Ecto neural progenitor cell (in vitro differentiated cells): ENCODE measurements at places on chromosomes 4 and X.
A peak's percentile ranks its signal among the peaks of the same experiment; 100 is the strongest.

GRCh38 chr4:169657470-169658107, 37.2 kb downstream of the CLCN3 start:
- no peak for DNase-seq

GRCh38 chrX:64977830-64978229, 1.6 kb upstream of the ZC4H2 start:
- DNase-seq: no peak

DNA sequence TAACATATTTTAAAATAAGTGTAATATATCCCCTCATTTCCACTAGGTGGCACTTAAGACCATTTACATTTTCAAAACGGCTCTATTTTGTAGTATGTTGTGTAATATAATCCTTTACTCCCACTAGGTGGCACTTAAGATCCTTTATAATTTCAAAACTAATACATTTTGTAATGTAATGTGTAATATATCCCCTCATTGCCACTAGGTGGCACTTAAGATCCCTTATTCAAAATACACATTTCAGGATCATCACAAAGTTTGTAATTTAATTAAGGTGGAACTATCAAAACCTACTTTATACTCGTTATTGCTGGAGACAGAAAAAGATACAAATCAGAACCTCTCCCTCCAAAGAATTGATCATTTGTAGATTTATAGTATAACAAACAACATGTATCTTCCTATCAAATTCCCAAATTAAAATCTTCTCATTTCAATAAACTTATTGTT, 132.5 kb downstream of the ARHGAP6 start:
- no peak for DNase-seq

DNA sequence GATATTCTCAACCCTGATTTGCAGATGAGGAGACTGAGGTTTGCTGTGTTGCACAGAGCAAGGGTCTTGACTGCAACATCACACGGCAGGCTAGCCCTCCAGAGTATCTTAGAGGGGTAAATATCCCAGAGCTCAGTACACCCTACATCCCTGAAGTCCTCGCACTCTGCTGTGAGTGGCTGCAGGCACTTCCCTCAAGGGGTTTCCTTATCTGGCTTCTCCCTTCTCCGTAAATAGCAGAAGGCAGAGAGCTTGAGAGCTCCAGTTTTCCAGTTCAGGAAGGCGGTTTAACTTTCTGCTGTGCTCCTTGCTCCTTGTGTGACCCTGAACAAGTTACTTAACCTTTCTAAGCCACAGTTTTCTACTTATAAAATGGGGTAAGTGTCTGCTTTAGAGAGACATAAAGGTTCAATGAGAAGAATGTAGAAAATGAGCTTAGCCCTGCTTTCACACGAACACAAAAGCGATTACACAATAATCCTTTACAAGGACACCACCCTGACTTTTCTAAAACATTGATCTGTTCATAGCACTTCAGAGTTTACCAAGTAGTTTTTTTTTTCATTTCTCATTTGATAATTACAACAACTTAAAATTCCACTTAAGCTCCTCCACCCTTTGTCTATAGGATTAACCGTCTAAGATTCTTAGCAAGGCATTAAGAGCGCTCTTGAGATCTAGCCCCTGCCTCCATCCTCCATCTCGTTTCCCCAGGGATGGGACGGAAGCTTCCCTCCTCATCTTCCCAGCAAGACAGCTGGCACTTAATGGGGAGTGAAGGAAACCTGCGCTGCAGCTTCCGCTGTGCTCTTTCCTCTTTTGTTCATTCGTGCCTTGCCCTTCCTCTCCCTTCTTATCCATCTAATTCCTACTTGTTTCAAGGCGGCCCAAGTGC, 68.4 kb downstream of the TAPT1 start:
- DNase-seq: peak; percentile 57

DNA sequence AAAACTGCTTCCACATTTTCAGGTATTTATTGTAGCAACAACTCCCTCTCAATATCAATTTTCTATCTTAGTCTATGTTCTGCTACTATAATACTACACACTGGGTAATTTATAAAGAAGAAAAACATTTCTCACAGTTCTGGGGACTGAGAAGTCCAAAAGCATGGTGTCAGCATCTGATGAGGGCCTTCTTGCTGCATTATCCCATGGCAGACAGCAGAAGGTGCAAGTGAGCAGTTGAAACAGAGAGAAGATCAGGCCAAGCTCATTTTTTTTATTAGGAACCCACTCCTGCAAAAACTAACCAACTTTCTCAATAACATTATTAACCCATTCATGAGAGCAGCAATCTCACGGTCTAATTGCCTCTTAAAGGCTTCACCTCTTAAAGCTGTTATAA, 376.0 kb downstream of the RAB28 start:
- DNase-seq: no peak

DNA sequence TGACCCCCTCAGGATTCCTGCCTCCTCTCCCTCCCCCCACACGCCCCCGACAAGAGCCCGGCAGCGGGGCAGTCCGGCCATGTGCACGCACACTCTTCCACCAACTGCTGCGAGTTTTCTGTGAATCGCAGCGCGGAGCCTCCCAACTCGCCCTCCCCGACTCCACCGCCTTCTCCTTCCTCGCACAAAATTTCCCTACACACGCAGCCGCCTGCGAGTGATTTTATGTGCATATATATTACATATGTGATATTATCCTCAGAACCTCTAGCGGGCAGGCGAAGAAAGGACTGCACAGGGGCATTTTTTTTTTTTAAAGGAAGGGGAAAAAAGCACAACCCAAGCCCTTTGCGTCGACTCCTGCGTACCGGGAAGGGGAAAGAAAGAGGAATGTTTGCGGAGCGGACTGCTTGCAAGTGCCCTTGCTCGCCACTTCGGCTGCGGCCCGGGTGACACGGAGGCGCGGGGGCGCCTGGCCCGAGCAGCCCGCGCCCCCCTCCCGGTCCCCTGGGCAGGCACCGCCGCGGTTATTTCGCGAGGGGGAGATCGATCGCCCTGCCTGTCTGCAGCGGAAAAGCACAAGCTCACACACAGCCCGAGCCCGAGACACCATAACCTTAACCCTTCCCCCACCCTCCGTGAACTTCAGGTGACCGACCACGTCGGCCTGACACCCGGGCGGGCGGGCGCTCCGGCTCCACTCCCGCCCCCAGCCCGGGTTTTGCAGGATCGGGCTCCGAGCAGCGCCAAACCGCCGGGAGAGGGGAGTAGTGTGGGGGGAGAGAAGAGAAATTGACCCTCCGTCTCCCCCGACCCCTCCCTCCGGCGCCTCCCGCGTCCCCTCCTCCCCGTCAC, 2.3 kb downstream of the ZNF827 start:
- peak; percentile 78 for DNase-seq

GRCh38 chrX:133983974-133984845, 1.2 kb downstream of the GPC3 start:
- peak; percentile 58 for DNase-seq

- DNase-seq: no peak
Measured at GRCh38 chr4:145280541-145280940, 100.2 kb upstream of the OTUD4 start.

DNA sequence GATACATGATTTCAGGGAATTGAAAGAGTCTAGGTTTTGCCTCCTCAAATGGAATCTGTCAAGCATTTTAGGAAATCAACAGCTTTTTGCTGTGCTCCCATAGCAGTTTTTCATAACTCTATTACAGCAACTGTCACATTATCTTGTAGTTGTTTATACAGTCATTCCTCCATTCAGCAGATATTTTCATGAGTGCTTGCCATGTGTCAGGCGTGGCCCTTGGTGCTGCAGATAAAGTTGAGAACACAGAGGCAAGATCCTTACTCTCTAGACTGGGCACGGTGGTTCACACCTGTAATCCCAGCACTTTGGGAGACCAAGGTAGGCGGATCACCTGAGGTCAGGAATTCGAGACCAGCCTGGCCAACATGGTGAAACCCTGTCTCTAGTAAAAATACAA, 67.3 kb downstream of the MCUB start:
- DNase-seq: no peak

DNA sequence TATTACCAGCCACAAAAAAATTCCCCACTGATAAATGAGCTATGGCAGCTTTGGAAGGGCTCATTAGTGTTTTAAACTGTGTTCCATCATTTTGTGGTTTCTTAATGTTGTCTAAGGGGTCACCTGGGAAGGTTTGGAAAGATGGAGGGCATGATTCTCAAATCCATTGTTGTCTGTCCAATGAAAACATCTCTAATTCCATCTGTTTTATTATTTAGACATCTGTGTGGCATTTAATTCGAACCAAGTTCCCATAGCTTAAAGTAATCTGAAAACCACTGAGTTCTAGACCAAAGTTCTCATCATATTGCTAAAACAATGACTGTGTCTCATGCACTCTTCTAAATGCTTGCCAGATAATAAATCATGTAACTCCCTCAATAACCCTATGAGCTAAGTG, 103.8 kb upstream of the PPP3CA start:
- DNase-seq: no peak
